ENCODE measurements at places on chromosomes 12 and 14.

DNA sequence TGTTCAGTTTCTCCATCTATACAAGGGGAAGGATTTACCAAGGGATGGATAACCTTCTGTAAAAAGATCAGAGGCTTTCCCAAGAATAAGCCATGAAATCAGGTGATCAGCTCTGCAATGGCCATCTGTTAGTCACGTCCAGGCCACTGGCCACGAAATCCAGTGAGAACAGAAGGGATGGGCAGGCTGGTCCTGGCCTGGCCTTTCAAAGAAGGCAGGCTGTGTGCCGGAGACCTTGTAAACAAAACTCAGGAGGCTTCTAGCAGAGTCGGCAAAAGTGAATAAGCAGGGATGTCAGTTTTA, 68.5 kb downstream of the RNF34 start:
- DNase-seq = no peak

GRCh38 chr12:44852483-44852882, 23.6 kb downstream of the NELL2 start:
- no peak for DNase-seq

DNA sequence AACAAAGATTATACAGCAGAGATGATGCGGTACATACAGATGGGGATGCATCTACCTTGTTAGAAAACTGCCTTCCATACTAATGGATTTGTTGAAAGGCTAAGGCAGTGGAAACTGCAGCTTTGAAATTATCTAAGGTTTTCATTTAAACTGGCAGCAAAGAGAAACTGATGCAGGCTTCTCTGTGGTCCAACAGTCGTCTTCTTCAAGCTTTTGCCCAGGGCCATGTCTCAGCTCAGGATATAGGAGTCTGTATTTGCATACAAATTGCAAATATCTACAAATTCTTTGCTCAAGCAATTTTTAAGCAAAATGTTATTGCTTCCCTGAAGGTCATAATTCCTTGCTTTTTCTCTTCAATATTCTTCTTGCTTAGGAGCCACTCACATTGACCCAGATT, 33.7 kb downstream of the ERH start:
- DNase-seq = no peak

GRCh38 chr12:56785141-56785865, 22.2 kb downstream of the HSD17B6 start:
- DNase-seq = no peak

DNA sequence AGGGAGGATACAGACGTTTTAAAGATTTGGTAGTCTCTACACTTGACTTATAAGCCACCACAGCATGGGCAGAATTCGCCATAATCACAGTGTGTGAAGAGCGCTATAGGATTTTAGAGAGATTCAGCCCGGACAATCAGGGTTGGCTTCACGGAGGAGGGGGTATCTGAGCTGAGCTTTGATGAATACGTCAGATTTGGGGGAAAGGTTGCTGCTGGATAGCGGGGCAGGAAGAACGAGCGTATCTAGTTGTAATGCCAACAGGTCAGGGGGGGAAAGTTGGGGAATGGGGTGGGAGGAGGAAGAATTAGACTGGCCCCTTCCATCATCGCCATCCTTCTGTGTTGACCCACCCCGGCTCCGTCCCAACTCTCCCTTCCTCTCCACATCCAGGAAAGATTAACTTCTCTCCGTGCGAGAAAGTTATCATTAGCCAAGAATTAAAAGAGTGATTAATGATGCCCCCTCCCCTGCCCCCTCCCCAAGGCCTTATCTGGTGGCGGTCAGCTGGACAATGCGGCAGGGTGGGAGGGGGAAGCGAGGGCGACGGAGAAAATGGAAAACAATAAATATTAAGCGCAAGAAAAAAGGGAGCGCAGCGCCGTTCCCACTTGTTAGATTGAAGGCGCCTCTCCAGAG, 13.5 kb upstream of the GPATCH2L start:
- no peak for DNase-seq

DNA sequence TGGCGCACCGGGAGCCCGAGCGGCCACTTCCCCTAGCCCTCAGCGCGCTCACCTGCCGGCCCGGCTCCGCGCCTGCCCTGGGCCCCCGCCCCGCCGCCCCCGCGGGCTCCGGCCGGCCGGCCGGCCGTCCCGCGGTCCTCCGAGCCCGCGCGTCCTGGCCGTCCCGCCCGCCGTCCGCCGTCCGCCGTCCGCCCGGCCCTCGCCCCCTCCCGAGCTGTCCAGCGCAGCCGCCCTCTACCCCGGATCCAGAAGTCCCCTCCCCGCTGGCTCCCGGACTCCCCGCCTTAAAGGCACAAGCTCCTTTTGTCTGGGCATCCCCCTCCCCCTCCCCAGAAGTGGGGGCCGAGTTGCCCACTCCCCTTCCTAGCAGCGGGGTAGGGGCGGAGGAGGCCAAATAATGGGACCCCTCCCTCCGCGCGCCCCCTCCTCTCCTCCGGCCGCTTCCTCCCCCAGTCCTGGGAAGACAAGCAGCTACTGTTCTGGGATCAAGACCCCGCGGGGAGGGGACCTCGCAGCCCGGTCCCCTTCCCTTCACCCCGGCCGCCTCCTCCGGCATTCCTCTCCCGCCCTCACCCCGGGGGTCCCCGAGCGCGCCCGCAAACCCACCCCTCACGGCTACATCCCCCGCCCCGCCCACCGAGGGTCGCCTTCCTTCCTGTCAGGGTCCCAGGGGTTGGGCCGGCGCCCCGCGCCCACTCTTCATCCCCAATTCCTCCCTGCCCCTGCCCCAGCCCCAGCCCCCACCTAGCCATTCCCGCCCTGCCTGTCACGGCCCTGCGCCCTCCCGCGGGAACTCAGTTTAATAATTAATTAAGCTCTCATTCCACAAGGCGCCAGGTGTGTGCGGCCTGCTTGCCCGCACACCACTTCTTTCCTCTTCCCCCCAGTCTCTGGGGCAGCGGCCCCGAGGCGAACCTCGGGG, at the start of gene ADCY6:
TSS of gene ADCY6 (minus strand) at position 236 of the 922 bp plus-strand sequence. CDS start 5,655 bp downstream, outside the sequence.
- DNase-seq = peak; percentile 4

GRCh38 chr12:120939523-120939922, 35.4 kb upstream of the SPPL3 start:
- DNase-seq = no peak

- DNase-seq = no peak
Observed at GRCh38 chr14:90114554-90114953, 52.8 kb downstream of the KCNK13 start.

DNA sequence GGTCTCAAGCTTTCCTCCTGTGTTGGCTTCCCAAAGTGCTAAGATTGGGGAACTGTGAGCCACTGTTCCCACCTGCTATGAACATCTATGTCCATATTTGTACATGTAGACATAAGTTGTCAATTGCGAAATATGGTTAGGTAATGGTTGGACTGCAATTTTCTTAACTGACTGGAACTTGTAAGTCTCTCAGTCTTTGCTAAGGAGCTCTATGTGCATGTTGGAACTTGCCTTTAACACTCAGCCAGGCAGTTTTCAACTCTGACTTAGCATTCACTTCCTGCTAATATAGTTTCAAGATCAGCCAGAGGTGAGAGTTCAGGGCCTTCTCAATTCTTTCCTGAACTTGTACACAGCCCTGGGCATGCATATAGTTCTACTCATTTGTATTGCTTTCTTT, 44.5 kb upstream of the EEA1 start:
- DNase-seq = no peak

GRCh38 chr12:20154052-20154451, 214.3 kb upstream of the PDE3A start:
- DNase-seq = no peak

- DNase-seq = no peak
Observed at GRCh38 chr14:80164991-80165721, 46.1 kb downstream of the DIO2 start.

DNA sequence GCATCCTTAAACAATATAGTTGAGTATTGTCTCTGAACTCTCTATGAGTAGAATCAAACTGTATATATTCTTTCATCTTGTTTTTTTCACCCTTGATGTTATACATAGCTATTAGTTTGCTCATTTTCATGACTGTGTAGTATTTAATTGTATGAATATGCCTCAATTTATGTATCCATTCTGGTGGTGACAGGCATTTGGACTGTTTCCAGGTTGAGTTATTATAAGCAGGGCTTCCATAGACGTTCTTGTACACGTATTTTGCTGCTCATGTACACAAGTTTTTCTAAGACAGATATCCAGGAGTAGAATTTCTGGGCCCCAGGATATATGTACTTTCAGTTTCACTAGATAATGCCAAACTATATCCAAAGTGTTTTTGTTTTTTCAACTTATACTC, 211.4 kb downstream of the NTF3 start:
- DNase-seq = no peak

GRCh38 chr14:81767266-81767995, 233.8 kb upstream of the SEL1L start:
- DNase-seq = no peak

- no peak for DNase-seq
Observed at GRCh38 chr12:95114766-95115405, 41.5 kb upstream of the NR2C1 start.

DNA sequence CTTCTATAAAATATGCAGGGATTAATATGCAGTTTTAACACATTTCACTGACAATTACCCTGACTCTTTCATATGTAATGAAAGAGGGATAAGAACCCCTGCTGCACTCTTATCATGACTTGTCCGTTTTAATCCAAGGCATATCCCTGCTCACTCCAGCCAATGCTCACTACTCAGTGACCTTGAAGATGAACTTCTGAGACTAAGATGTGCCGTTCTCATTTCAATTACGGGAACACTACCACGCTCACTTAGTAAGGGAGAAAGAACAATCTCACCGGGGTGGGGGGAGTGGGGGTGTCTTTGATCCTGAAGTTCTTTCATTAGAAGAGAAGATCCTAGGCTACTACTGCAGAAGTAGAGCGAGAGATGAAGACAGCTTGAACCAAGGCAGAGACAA, 50.5 kb downstream of the PKP2 start:
- no peak for DNase-seq

GRCh38 chr14:104970231-104971068, 7.7 kb downstream of the AHNAK2 start:
- no peak for DNase-seq

DNA sequence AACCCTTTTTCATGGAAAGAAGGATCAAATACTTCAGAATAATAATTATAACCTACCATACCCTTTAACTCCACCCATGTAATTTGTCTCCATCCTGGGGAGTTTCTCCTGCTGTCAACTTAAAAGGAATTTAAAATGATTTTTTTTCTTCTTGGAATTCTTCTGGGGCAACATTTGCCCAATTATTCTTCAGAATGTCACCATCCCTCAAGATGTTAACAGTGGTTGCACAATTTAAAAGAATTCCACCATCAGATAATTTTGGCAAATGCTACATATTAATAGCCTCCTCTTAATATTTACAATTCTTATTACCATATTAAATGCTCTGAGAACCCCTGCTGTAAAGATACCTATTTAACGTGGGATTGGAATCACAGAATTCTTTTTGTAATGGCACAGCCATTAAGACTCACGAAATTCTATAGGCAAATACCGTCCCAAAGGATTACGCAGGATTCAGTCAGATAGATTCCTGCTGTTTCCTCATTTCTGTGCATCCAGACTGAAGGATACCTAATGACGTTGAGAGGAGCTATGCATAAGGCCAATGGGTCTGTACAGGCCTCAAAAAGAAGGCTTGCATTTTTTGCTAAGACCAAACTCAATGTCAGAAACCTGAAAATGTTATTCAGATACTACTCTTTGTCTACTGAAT, 177.5 kb downstream of the DAD1 start:
- no peak for DNase-seq

DNA sequence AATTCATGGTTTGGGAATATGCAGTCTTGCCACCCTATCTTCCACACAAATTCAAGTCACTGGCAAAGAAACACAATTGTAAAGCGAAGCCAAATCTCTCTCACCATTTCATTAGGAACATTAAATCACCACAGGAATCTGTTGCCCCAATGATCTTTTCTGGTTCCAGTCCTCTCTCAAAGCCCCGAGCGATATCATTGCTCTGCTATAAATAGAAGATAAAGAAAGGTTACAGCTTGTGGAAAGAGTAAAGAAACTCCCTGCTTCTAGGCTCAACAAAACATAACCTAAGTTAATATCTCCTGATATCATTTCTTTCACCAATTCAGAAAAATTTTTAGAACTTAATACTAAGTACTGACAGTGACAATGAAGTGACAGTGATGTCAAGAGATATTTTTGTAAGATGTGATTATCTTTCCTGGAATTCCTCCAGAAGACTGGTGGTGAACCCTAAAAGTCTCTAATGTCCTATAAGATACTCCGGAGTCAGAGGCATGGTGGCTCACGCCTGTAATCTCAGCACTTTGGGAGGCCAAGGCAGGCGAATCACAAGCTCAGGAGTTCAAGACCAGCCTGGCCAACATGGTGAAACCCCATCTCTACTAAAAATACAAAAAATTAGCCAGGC, 33.8 kb downstream of the CBX5 start:
- no peak for DNase-seq

DNA sequence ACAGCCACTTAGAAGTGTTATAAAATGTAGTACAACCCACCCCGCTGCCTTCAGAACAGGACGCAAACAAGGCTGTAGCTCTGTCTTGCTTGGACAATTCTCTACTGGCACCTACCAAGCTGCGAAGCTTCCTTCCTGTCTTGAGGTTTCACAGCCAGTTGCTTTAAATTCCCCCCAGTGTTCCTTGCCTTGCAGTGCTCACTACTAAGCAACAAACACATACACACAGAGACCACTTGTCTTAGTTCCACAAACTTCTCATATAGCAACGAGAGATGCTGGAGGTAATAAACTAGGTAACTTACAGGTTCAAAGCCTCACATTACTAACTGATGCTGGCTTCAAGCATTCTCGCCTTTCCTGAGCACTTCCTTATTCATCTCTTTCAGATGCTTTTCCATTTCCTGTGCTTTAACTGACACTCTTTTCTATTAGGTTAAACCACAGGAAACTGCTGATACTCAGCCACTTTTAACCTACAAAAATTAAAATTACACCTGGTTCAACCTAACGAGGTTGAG, 91.5 kb upstream of the PTGDR start:
- DNase-seq = no peak

- no peak for DNase-seq
Observed at GRCh38 chr14:76115010-76115422, 36.7 kb upstream of the GPATCH2L start.

GRCh38 chr12:11716794-11717518, 67.5 kb downstream of the ETV6 start:
- no peak for DNase-seq

Measured in NCI-H1092 treated with DMSO at 0.1 percent for 48 hours (cell line).